ENCODE measurements at places on chromosomes 3 and 15.
A peak's percentile ranks its signal among the peaks of the same experiment; 100 is the strongest.

- no peak for DNase-seq
Measured at GRCh38 chr15:71562251-71562650, 248.1 kb upstream of the NR2E3 start.

DNA sequence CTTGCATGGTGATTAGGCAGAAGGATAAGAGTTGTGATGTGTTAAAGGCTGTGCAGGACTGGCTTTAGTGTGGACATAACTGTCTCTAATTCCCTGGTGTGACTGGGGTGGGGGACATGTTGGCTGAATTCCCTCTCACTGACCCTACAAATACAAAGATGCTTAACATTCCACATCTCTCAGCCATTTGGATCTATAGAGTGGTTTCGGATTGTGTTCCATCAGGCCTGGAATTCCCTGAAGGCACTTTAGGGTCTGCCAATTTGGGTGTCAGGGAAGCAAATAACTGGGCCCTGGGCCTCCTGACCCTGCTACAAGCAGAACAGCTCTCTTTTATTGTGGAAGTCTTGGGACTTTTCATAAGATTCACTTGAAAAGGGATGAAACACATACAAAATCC lies 56.2 kb downstream of the ARHGEF26 start:
- peak; percentile 76 for DNase-seq

DNA sequence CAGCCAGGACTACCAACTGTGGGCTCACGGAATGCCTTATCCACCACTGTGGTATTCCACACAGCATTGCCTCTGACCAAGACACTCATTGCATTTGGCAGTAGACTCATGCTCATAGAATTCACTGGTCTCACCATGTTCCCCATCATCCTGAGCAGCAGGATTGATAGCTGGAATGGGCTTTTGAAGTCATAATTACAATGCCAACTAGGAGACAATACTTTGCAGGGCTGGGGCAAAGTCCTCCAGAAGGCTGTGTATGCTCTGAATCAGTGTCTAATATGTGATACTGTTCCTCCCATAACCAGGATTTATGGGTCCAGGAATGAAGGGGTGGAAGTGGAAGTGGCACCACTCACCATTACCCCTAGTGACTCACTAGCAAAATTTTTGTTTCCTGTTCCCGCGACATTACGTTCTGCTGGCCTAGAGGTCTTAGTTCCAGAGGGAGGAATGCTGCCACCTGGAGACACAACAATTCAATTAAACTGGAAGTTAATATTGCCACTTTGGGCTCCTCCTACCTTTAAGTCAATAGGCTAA lies 58.6 kb upstream of the CCDC80 start:
- peak; percentile 62 for DNase-seq

DNA sequence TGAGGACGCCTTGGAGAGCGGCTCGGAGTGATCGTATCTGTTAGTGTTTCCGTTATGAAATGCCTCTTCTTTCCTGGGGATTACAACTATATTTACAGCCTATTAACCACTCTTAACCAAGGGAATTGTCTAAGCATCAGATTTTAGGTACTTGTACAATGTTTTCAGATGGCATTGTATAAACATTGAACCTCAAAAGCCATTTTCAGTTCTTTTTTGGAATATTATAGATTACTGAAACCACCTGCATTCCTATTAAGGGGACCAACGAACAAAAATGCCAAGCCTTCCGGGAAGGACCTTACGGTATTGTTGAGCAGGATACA lies 1.1 kb downstream of the NEO1 start:
- no peak for DNase-seq

GRCh38 chr3:9314796-9315195 lies 48.1 kb upstream of the THUMPD3 start:
- DNase-seq, result no peak

- no peak for DNase-seq
Measured at GRCh38 chr3:74214286-74214685, 400.2 kb downstream of the CNTN3 start.

GRCh38 chr3:134201201-134202130 lies 49.2 kb downstream of the RYK start:
- DNase-seq, result no peak

GRCh38 chr3:182182531-182182968 lies 470.8 kb downstream of the SOX2 start:
- no peak for DNase-seq

- DNase-seq, result no peak
Measured at GRCh38 chr3:107752202-107752990, 229.6 kb downstream of the BBX start.

DNA sequence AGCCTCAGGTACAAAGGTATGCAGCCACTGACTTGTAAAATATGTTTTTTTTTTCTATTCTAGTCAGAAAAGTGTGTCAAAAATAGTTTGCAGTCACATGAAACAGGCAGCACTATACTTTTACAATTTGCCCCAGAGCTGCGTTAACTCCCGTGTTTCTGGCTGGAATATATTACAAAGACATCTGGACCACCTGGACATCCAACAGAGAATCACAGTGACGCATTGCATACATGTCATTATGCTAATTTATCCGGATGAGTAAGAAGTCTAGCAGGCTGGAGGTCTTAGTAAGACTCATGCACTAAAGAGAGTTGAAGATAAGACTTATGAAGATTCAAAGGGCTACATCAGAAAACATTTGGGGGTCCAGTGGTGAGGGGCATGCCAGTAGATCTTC lies 39.2 kb upstream of the STRIT1 start:
- no peak for DNase-seq
